ENCODE measurements at places on chromosomes 7 and 10.

DNA sequence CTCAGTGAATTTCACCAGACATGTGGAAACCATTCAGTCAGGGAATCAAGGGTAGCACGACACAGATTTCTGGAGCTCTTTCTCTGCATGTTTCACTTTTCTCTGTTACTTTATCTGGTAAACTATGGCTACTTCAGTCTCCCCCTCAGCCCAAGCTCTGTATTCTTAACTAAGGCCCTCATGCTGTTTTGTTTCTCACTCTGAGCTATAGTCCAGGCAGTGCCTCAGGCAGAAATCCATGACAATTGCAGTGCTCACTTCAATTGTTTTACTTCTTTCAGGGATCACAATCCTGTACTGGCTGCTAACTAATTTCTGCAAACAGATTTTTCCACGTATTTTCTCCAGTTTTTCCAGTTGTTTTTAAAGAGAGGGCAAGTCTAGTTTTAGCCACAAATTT, 1599.9 kb upstream of the LRRTM3 start:
- DNase-seq: no peak

GRCh38 chr7:133795068-133795665, 332.0 kb upstream of the LRGUK start:
- no peak for DNase-seq

DNA sequence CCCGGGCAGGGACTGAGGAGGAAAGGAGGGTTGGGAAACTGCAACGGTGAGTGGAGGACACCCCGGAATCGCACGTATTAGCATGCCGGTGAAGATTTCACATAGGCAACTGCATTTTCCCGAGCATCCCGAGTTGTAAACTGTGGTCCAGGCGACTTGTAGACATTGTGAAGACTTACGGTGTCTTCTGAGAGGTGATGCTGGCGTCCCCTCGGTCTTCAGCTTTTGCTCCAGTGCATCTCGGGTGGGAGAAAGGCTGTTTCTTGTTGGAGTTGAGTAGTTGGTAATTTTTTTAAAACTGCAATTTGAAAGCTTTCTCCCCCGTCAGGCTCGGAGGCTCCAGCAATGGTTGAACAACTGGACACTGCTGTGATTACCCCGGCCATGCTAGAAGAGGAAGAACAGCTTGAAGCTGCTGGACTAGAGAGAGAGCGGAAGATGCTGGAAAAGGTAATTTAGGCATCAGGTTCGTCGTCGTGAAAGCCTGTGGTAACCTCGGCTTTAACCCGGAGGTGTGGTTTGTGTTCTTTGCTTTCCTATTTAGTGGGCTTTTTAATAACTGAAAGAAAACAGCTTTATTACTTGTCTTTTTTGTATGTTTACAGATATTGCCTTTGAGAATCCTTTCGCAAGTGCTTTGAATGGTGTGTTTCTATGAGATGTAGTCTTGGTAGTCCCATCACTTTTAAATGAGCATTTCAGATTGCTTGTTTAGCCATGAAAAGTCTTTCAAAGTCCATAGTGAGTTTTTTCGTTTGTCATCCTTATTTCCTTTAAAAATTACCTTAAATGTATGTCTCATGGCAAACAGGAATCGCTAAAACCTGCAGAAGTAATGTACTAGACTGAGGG, 687 bp downstream of the HELLS start:
- no peak for DNase-seq

DNA sequence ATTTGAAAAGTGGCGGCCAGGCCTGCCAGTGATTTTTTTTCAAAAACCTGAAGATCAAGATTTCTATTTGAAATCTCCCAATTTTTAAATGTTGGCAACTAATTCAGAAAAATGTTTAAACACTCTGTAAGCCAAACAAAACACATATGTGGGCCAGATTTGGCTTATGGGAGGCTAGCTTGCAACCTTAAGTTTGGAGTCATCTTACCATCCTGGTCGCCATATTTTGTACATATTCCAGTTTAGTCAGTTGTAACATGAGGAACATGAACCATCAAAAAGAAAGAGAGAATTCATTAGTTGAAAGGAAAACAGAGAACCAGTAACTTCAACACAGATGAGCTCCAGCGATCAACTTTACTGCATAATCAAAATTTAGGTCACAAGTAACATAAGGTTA, 115.4 kb downstream of the TMEM26 start:
- no peak for DNase-seq

GRCh38 chr10:3613318-3613717, 171.7 kb downstream of the KLF6 start:
- DNase-seq: no peak

- no peak for DNase-seq
Measured at GRCh38 chr10:91360461-91360860, 49.7 kb upstream of the HECTD2 start.

DNA sequence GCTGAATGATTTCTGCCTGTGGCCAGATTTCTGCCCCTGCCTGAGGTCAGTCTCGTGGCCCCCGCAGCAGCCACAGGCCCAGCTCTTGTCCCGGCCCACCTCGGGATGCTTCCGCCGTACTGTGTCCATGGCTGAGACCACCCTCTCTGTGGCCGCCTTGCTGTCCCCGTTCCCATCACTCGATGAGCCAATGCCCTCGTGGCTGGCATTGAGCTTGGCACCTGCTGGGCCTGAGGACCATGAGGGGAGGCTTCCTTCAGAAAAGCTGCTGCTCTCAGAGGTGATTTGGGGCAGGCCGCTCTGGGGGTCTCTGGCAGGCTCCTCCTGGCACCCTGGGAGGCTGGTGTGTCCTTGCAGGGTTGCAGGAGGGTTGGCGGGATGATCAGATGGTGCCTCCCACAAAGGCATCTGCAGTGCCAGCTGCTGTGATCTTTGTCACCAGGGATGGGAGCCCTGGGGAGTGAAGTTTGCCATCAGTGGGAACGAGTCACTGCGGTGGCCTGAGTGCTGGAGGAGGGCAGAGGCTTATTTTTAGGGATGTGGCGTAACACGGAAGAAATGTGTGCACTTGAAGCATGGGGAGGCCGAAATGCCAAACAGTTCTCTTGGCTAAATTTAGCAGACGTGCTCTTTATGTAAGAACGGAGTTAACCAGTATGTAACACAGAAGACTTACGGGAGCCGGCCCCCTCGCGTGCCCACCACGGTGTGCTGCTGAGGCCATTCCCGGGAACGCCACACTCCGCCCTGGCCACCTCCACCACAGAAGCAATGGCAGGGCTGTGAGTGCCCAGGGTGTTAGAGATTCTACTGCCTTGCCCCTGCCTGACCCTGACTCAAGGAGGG, 47.7 kb downstream of the VIPR2 start:
- DNase-seq: no peak

DNA sequence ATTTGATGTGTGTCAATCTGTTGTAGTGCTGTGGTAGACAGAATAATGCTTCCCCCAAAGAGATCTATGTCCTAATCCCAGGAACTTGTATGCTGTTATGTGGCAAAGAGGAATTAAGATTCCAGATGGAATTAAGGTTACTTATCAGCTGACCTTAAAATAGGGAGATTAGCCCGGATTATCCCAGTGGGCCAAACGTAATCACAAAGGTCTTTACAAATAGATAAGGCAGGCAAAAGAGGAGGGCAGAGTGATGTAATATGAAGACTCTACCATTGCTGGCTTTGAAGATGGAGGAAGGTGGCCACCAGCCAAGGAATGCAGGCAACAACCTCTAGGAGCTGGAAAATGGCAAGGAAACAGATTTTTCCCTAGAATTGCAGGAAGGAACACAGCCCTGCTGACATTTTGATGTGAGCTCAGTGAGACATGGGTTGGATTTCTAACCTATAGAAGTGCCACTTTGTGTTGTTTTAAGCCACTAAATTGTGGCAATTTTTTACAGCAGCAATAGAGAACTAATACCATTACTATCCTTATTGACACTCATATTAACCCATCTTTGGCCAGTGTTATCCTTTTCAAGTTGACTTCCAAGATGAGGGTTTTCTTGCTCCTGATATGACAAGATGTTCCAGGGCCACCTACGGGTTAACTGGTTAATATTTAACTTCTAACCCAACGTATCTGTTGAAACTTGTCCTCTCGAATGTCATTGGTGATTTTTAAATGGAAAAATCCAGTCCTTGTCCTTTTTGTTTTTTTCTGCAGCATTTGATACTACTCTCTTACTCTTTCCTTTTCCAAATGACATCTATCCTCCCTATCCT, 29.3 kb downstream of the CYCS start:
- no peak for DNase-seq

DNA sequence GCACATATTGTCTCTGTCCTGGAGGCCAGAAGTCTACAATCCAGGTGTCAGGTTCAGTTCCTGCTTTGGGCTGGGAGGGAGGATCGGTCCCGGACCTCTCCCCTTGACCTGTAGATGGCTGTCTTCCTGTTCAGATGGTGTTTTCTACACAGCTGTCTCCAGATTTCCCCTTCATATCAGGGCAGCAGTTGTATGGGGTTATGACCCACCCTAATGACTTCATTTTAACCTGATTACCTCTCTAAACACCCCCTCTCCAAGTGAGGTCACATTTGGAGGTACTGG, 38.7 kb downstream of the ZNF467 start:
- DNase-seq: no peak

DNA sequence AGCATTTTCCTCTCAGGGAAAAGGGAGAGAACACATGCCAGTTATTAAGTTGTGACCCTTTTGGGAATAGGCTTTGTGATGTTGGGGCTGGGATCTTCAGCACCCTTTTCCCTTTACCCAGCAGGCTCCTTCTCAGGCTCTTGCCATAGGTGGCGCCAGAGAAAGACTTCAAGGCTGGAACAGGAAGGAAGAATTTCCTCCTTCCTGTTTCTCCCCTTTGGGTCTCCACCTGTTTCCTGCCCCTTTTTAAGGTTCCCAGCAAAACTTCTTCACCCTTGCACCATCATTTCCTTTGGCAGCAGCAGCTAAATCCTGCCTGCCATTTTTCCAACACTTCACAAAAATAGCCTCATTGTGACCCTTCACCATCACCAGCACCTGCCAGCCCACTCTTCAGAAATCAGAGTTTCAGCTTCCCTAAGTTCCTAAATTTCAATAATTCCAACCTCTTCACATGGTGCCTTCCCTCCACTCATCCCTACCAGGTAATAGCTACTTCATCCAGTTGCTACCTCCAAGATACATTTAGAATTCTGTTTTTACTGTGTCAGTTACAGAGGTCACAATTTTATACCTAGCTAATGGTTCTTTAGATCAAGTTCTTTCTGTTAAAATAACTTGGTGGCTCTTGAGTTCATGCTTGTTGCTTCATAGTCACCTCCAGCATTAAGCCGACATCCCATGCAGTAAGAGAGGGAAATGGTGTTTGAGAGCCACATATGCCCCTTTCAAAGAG, 22.4 kb upstream of the FOXK1 start:
- no peak for DNase-seq

DNA sequence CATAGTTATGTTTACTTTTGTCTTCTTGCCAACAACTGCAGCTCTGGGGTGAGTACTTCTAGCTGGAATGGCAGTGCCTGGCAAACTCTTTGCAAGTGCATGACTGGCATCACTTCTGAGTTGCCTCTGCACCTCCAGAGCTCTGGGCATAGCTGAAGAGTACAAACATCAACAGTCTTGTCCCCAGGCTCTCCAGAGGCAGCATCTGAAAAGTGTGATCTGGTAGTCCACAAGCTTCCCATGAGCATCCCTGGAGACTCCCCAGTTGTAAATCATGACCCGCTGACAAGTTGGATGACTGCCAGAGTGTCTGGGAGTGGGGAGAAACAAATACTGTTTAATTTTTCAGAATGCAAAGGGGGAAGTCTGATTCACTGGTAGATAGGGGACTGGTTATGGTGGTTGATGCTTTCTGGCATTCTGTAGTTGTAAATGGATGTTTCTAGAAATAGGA, 138.9 kb upstream of the CDK13 start:
- DNase-seq: no peak

Data from stimulated activated CD4-positive, alpha-beta T cell treated with anti-CD3 and anti-CD28 coated beads, Interleukin-1b, Interleukin-23, amount 100 ng/mL, for 1 hour (primary cell).